ENCODE measurements at places on chromosomes 7 and 10.

DNA sequence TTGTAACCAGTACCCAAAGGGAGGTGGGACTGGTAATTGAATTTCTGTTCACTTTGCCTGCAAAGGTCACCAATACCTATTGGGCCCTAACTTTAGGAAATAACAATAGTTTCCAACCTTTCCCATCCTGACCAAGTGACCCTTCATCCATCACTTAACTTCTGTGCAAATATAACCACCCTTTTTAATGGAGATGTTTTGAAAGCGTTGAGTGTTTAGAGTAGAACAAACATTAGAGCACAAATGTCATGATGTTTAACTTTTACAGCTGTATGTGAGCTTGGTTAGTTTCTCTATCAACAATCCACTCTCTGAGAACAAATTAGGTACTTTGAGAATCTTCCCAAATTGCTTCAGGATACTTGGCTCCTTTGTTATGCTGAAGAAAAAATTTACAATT lies 66.4 kb downstream of the MET start:
- no peak for DNase-seq

- DNase-seq: no peak
Observed at GRCh38 chr10:1687190-1687589, 50.1 kb downstream of the ADARB2 start.

DNA sequence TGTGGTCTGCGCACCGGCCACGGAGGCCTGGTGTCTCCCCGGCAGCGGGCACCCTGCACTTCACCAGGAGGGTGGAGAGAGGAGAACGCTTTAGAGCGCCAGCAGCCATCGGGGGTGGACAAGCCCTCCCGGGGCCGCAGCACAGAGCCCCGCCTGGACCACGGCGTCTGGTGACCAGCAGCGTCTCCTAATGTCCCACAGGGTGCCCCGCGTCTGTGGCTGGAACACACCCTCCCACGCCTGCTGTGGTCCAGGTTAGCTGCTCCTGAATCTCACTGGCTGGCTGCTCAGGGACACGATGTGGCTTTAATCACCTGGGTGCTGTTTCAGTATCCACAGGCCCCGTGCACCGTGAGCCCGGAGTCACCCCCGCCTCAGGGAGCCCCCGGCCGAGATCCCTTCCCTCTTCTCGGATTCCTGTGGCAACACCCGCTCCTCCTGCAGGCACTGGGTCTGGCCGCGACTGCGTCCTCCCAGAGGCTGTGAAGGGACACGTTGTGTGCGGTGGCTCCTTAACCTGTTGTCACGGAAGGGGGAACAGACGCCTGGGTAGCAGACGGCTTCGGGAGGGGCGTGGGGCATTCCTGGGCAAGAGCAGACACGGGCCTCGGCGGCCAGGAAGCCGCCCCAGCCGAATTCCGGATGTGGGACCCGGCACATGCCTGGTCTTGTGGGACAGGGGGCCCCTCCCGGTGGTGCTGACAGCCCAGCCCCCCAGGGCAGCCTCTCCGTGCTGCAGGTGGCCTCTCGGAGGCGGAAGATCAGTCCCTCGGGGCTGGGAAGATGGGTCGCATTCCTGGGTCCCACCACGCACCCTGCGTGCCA lies 78.9 kb downstream of the FOXL3 start:
- no peak for DNase-seq

DNA sequence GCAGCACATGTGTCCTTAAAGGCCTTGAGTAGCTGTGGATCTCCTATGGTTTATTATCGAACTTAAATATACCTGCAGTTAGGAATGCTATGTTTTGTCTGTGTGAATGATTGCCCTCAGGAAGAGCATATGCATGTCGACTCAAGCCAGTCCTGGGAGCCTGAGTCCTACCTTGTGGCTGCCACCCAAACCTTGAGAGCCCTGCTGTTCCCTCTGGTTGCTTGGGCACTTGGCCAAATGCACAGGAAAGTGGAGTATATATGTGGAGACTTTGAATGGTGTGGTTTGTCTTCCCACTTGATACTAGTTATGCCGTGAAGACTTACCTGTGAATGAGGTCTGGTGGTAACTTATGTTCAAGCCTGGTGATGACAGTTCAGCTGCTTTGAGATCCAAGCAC lies 409.8 kb downstream of the LRMDA start:
- no peak for DNase-seq

DNA sequence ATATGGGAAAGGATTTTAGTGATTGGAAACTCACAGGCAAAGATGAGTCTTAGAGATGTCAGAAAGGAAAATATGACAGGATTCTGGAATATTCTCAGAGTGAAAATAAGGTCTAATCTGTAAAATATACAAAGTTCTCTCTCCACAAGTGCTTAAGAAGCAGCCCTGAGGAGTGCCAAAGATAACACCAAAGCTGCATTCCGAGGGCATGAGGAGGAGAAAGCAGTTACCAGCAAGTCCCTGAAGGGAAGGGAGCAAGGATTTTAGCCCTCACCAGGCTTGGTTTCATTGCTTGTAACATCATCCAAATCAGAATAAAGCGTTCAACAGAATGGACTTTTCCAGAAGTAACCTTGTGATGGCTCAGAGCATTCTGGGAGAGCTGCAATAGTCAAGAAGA lies 31.4 kb upstream of the DLX6 start:
- no peak for DNase-seq

- no peak for DNase-seq
Observed at GRCh38 chr10:42491001-42491592, 147.3 kb downstream of the ZNF33B start.

All from stimulated activated CD8-positive, alpha-beta memory T cell treated with anti-CD3 and anti-CD28 coated beads, Interleukin-15, amount 100 ng/mL, for 4 hours (primary cell).